Muscle of back (tissue), 13 donors: ENCODE measurements at places on chromosomes 5 and 9. TPM values are rescaled to one million over a fixed set of nuclear protein-coding genes. Genes with fewer than 3 reads are reported as not detected.

GRCh38 chr9:5489630-5490490, 20.5 kb upstream of the PDCD1LG2 start:
- no peak for DNase-seq

DNA sequence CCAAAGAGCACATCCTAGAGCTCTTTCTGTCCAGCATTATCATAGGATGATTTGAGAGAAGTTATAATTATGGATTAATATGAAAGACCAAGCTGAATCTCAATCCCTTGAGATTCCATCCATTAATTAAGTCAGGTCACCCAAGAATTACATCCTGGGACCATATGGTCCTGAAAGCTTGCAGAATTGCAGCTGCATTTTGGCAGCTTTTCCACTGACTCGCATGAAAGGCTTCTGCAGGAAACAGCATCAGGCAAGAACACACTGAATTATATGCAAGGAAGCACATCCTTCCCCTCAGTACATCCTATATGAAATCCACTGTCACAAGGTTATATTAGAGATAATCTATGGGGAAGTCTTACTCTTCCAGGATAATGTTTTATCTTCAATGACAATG, 109.1 kb upstream of the CTNND2 start:
- DNase-seq, result no peak

GRCh38 chr9:110083866-110084265, 124.1 kb downstream of the C9orf152 start:
- no peak for DNase-seq

DNA sequence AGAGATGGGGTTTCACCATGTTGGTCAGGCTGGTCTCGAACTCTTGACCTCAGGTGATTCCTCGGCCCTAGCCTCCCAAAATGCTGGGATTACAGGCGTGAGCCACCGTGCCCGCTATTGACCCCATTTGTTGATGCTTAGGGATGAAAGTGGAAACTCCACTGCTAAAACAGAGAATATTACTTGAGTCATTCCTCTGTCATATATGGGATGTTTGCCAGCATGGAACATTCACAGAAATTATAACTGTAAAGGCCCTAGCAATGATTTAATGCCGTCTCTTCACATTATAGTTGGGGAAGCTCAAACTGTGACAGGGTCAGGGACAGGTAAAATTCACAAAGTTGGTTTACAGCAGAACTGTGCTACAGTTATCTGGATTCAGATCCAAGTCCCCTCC, 94.5 kb downstream of the TMC1 start:
- no peak for DNase-seq

- no peak for DNase-seq
Measured at GRCh38 chr5:110651507-110651906, 75.0 kb downstream of the TMEM232 start.

The ITGA1 gene
- polyA plus RNA-seq, result 22.9 TPM

GRCh38 chr5:143004361-143005145, 234.4 kb downstream of the ARHGAP26 start:
- DNase-seq, result no peak

The CNTNAP3B gene
- polyA plus RNA-seq, result 6.2 TPM

DNA sequence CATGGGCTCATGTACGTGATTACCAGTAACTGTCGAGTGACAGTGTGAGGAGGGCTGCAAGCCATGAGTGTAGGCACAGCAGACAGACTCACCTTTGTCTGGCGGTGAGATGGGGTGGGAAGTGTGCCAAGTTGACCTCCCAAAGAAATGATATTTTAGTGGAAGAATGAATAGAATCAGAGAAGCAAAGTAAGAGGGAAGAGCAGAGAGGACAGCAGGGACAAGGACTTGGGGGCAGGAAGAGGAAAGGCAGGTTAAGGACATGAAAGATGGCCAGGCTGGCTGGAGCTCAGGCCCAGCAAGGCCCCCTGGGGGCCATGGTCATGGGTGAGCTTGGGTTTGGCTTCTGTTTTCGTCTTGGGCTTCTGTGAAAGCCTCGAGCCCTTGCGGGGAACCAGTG, 20.2 kb downstream of the TGFBI start:
- DNase-seq, result no peak

GRCh38 chr9:9874270-9874669, 738.5 kb downstream of the PTPRD start:
- DNase-seq, result no peak

GRCh38 chr5:18102733-18103132, 468.5 kb downstream of the TAF11L14 start:
- DNase-seq, result no peak

The GAPVD1 gene
- polyA plus RNA-seq, result 19.4 TPM

- DNase-seq, result no peak
Measured at GRCh38 chr9:14479163-14479560, 165.2 kb upstream of the NFIB start.

- DNase-seq, result no peak
Measured at GRCh38 chr5:27854243-27854852, 816.0 kb upstream of the CDH9 start.

The CCNJL gene
- 7.4 TPM for polyA plus RNA-seq

The MRPS30 gene
- polyA plus RNA-seq, result 37.0 TPM

GRCh38 chr9:128361296-128361985, 9.7 kb upstream of the URM1 start:
- DNase-seq, result no peak

The MEF2C gene
- 761 TPM for polyA plus RNA-seq

- no peak for DNase-seq
Measured at GRCh38 chr5:118301696-118302095, 686.7 kb downstream of the DTWD2 start.

The PCDHA10 gene
- polyA plus RNA-seq, result 0.29 TPM

The CCDC187 gene
- polyA plus RNA-seq, result 0.09 TPM

- peak; percentile 27 for DNase-seq
Measured at GRCh38 chr9:111691672-111692329, 30.4 kb downstream of the GNG10 start.

DNA sequence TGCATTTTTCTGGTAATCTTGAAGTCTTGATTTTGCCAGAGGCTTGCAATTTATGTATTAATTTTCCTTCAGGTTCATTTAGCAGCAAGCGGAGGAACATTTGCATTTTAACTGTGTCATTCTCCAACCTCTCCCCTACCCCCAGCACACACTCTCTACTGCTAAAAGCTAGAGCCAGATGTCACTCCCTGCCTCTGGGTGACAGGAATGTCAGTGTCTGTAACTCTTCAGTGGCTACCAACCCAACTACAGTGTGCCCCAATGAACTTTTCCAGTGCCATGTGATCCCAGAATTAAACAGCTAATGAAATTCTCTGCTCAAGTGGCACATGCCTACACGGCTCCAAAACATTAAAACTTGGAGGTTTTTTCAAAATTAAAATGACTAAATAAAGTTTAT, 260.3 kb downstream of the GOLPH3 start:
- no peak for DNase-seq

GRCh38 chr5:89128906-89129625, 246.1 kb upstream of the MEF2C start:
- no peak for DNase-seq

The MYMK gene
- polyA plus RNA-seq, result 39.8 TPM

- DNase-seq, result peak; percentile 26
Measured at GRCh38 chr5:13478831-13479465, 465.5 kb downstream of the DNAH5 start.

The PCDHGA4 gene
- polyA plus RNA-seq, result 1.8 TPM

DNA sequence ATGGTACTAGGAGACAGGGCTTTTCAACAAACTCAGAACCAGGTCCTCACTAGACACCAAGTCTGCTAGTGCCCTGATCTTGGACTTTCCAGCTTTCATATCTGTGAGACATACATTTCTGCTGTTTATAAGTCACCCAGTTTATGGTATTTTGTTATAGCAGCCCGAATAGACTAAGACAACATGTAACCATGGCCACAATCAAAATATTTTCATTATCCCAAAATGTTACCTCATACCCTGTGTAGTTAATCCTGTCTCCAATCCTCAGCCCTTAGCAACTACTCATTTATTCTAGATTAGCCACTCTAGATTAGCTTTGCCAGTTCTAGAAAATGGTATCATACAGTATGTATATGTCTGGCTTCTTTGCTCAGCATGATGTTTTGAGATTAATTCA, 6.3 kb upstream of the ATG10 start:
- DNase-seq, result no peak
